Renal cortical epithelial cell (primary cell): ENCODE measurements at places on chromosomes 2 and 18. TPM values are rescaled to one million over a fixed set of nuclear protein-coding genes. Genes with fewer than 3 reads are reported as not detected.

- peak; percentile 94 for DNase-seq
Observed at GRCh38 chr2:227822416-227823003, 8.9 kb downstream of the CCL20 start.

CD8A gene
- total RNA-seq: 0.17 TPM in 1 of 2 replicates, not detected in the other

VIL1 gene
- 0.05 TPM in 1 of 2 replicates, not detected in the other for total RNA-seq

POTEC gene
- 0.52 TPM in 1 of 2 replicates, not detected in the other for total RNA-seq

DNA sequence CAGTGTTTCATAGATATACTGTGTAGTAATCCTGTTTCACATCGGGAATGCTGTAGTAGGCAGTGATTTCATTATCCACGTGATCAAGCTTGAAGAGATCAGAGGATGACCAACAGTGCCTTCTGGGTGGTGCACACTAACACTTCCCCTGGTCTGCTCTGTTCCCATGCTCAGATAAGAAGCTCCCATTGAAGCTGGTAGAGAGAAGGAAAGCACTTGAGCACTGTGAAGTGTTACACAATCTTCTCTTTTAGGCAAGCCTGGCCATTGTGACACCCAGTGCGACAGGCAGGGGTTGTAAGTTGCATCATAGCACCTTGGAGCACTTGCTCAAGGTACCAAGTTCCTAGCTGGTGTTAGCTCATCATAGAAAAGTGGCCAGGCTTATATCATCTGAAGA, 30.6 kb upstream of the GPD2 start:
- DNase-seq: peak; percentile 59

GTF2A1L gene
- 0.50 TPM in 1 of 2 replicates, not detected in the other for total RNA-seq

MRPL44 gene
- 48.8 and 48.9 TPM in 2 replicates for total RNA-seq

DNA sequence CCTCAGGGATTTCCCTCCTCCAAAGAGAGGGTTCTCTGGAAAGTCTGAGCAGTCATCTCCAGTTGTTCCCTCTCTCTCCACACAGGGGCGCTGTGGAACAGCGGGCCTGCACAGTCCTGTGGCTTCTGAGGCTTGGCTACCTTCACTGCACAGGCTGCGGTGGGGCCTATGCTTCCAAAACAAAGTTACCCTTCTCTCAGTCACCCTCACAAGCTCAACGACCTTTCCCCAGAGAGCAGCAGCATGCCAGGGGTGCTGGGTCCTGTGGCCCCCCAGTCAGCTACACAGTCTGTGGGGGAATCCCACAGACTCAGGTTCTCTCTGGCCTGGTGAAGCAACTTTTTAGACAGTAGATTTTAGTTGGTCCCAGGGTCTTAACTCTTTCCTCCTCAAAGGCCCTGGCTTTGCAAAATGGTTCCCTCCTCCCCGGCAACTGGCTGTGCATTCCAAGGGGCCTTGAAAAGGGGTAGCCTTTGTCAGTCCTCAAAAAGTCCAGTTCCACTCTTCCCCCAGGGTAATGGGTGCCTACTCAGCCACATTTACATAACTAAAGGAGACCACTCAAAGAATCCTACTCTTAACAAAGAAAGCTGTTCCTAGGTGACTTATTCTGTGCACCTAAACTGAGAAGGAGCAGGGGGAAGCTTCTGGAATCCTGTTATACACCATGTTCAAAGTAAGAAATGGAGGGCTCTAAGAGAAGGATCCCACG, 14.9 kb downstream of the B3GNT7 start:
- DNase-seq: no peak

SPATA3 gene
- not detected in 2 replicates for total RNA-seq

CCDC148 gene
- total RNA-seq: 4.9 and 16.0 TPM in 2 replicates

GRCh38 chr2:7017671-7018281, 100.6 kb downstream of the RNF144A start:
- no peak for DNase-seq

GRCh38 chr2:26778507-26778906, 7.3 kb upstream of the CENPA start:
- no peak for DNase-seq

CIB4 gene
- total RNA-seq: not detected in 2 replicates

GALR1 gene
- total RNA-seq: not detected in 2 replicates

DNA sequence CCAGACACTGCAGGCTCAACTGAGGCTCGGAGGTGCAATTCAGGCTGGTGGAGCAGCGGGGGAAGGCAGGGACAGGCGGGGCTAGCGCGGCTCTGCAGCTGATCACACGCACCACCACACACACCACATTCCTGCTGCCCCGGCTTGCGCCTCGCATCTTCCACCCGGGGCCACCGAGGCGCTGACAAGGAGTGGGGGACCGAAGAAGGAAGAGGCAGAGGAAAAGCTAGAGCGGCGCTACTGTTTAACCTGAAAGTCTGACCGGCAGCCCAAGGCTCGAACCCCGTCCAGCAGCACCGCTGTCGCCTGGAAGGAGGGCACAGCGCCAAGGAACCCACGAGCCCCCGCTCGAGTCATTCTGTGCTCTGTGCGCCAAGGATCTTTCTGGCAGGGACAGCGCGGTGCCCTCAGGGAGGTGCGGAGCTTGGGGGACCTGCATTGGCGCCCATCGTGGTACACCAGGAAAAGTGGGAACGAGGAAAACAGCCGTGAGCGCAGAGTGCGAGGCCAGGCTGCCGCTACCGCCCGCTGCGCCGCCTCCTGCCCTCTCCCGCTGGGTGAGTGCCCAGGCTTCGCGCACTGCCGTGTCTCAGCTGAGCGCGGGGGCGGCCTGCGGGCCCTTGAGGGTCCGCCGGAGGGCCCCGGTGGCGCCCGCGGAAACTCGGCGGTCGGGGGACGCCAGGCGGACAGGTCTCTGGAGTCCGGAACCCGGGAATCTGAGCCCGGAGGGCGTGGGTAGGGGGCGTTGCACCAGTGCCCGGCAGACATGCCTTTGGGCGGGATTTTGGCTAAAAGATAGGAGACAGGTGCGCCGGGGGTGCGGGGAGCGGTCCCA, 860 bp upstream of the KCNJ3 start:
- DNase-seq: peak; percentile 18
